Keratinocyte (primary cell): ENCODE measurements at places on chromosomes 6 and 20. TPM values are rescaled to one million over a fixed set of nuclear protein-coding genes. Genes with fewer than 3 reads are reported as not detected.

Gene PRSS16
- 7.5 to 8.9 TPM (median 8.7 TPM) in 3 replicates for polyA plus RNA-seq

GRCh38 chr6:170147832-170148708 is 142.8 kb downstream of the DLL1 start:
- no peak for DNase-seq

Gene POM121L2
- polyA plus RNA-seq, result 0.01 TPM in 1 of 3 replicates, not detected in the others

Gene ADGB
- not detected in 3 replicates for polyA plus RNA-seq

DNA sequence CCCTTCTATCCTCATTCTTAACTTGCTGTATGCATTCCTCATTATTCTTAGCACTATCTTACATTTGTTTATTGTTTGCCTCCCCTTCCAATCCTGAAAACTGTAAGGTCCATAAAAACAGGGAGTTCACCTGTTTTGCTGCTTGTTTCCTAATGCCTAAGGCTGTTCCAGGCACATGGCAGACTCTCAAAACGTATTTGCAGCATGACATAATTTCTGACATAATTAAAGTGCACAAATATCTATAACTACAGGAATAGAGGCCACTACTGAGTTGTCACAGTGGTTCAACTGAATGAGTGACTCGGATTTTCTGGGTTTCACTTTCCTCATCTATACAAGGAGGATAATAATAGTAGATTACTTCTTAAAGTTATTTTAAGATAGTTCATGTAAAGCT is 83.0 kb downstream of the HFE start:
- no peak for DNase-seq

DNA sequence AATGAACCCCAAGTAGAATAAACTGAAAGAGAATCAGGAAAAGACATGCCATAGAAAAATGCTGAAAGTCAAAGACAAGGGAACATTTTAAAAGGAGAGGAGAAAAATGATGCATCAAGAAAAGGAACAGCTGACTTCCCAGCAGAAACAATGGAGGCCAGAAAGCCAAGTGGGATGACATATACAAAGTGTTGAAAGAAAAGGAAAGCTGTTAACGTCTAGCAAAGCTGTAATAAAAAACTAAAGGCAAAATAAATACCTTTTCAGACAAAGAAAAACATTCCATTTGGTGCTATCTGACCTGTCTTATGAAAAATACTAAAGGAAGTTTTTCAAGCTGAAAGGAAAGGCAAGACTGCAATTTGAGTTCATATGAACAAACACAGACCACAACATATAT is 34.1 kb upstream of the PDE10A start:
- DNase-seq, result no peak

- DNase-seq, result no peak
Measured at GRCh38 chr6:16319813-16320532, 81.6 kb downstream of the GMPR start.

Gene PI3
- 46.4 to 226 TPM (median 71.1 TPM) in 3 replicates for polyA plus RNA-seq

- DNase-seq, result no peak
Measured at GRCh38 chr6:1798303-1798964, 188.7 kb downstream of the FOXC1 start.

- DNase-seq, result no peak
Measured at GRCh38 chr20:25065625-25066338, 7.8 kb upstream of the ACSS1 start.

GRCh38 chr6:40128127-40128526 is 193.9 kb upstream of the MOCS1 start:
- DNase-seq, result no peak

Gene TGM3
- polyA plus RNA-seq, result 0.08 TPM in 3 replicates

GRCh38 chr6:37704923-37705238 is 7.2 kb upstream of the MDGA1 start:
- DNase-seq, result no peak
